Activated naive CD8-positive, alpha-beta T cell treated with anti-CD3 and anti-CD28 coated beads, Interleukin-2, amount 10 ng/mL, durations not matched to agents 7 days and 5 days (primary cell): ENCODE measurements at places on chromosomes 16 and 17. TPM values are rescaled to one million over a fixed set of nuclear protein-coding genes. Genes with fewer than 3 reads are reported as not detected.

GRCh38 chr16:65828296-65828695, 538.2 kb upstream of the CDH5 start:
- no peak for DNase-seq

- DNase-seq, result no peak
Observed at GRCh38 chr17:10071141-10071540, 127.3 kb downstream of the GAS7 start.

- DNase-seq, result no peak
Observed at GRCh38 chr17:58268326-58268725, 12.4 kb downstream of the MPO start.

- DNase-seq, result no peak
Observed at GRCh38 chr16:84913315-84913714, 93.5 kb downstream of the CRISPLD2 start.

DNA sequence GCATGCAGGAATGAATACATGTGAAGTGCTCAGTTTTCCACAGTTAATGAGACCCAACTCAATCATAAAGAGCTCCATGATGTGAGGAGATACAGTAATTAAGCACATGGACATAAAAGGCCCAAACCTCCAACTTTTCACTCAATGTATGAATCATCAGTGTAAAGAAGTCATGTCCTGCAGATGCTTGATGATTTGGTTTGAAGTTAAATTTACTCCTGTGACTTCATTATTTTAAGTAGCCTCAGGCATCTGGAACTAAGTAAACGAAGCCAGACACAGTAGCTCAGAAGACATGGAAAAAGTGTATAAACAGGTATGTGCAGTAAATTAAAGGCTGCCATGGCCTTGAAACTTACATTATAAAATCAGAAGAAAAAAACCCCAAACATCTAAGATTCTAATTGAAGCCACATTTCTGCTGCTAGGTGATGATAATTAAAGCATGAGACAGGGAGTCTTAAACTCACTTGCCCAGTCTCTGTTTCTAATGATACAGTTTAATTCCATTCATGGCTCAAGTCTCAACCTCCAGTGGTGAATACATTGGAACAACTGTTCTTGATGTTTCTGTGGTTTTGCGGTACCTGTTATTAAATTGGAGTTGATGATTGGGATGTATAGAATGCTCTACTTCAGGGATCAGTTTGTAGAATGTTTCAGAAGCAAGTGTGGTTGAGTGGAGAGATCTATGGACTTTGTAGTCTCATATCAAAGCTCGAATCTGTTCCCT, 28.9 kb upstream of the CCL2 start:
- no peak for DNase-seq

DNA sequence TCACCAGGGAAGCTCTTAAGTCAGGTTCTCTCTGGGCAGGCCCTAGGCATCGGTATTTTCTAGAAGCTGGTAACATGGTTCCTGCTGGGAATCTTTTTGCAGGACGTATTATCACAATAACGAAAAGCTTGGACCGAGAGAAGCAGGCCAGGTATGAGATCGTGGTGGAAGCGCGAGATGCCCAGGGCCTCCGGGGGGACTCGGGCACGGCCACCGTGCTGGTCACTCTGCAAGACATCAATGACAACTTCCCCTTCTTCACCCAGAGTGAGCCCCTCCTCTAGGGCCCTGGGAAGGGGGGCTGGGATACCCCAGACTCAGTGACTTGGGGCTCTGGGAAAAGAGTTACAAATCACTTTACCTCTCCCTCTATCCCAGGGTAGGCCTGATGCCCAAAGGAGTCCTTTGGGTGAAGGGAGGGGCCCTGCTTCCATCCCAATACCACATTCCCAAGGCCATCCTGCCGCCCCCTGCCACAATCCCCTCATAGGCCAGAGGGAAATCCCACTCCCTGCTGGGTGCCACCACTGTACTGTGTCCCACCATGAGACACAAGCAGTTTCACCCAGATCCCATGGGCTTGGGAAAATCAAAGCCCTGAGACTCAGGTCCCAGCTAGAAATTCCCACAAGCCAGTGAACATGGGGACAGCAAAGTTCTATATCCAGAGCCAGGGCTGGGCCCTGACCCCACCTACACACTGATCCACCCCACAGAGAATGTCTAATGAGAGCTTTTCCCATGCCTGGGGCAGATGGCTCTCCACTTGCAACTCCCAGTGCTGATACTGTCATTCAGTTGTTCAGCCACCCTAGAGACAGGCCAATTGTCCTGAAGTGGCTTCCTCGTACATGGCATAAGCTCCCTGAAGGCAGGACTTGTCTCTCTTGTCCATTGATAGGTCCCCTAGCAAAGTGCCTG, 23.0 kb downstream of the CDH5 start:
- DNase-seq, result no peak

DNA sequence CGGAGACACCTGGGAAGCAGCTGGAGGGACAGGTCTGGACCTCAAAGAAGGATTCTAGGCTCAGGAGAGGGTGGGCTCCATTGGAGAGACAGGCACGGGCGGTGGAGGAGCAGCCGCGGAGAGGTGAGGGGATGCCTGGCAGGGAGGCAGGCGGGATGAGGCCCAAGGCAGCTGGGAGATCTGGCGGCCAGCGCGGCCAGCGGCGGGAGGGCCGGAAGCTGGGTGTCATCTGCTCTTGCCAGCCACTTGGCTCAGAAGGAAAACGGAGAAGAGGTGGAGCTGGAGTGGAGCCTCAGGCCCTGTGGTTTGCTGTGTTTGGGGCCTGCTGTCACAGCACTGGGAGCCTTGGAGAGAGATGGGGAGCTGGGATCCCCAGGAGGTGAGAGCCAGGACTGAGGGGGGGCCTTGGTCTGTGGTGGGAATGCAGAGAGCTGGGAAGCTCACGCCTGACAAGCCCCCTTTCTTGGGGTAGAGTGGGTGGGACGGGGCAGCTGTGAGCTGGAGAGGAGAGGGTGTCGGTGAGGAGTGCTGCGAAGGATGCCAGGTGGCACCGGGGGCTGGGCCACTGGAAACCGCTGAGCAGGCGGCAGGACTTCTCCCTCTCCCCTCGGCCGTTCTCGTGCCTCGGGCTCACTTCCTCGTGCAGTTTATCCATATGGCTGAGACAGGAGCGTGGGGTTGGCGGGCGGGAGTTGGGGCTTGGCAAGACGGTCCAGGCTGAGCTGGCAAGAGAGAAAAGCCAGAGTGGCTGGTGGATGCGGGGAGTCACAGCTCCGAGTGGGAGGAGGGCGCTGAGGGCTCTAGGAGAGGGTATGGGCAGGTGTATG, 8.0 kb downstream of the TBC1D24 start:
- DNase-seq, result no peak

GRCh38 chr16:84821728-84822689, 2.2 kb downstream of the CRISPLD2 start:
- no peak for DNase-seq

EVPL gene
- 0.85 TPM for total RNA-seq

SOX15 gene
- 0.30 TPM for total RNA-seq

KRTAP1-1 gene
- total RNA-seq, result not detected
